B cell (primary cell): ENCODE measurements at places on chromosomes 13 and 19. TPM values are rescaled to one million over a fixed set of nuclear protein-coding genes. Genes with fewer than 3 reads are reported as not detected.

The KLF16 gene
- 43.5 and 49.0 TPM in 2 replicates for polyA plus RNA-seq

DNA sequence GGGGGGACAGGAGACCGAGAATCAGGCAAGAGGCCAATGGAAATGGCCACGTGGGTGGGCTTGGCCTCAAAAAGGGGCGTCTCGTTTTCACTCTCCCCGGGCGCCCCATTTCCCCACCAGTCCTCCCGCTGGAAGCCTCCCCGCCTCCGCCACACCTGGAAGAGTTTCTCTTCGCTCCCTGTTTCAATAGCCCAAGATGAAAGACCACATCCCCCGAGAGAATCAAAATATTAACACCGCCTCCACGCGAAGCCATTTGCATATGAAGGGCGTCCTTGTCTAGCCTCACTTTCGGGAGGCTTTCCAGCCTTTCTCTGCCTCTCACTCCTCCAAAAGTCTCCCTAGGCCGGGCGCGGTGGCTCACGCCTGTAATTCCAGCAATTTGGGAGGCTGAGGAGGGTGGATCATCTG, 691 bp upstream of the OLFM2 start:
- peaks cover 22% of the 10 kb centered on the region for H3K4me1 ChIP-seq
- no peak overlapping the region for H3K27ac ChIP-seq
- no peak overlapping the region for H3K4me3 ChIP-seq
- H3K36me3 ChIP-seq: no peaks in the 10 kb centered on the region
- DNase-seq: no peak

The MAMSTR gene
- polyA plus RNA-seq: 0.17 and 0.60 TPM in 2 replicates

GRCh38 chr13:80029170-80029569, 311.8 kb downstream of the SPRY2 start:
- no peaks in the 10 kb centered on the region for H3K4me1 ChIP-seq
- H3K36me3 ChIP-seq: no peaks in the 10 kb centered on the region
- H3K27me3 ChIP-seq: no peaks in the 10 kb centered on the region
- H3K4me3 ChIP-seq: no peak overlapping the region
- no peak overlapping the region for H3K27ac ChIP-seq

- DNase-seq: no peak
- no peaks in the 10 kb centered on the region for H3K36me3 ChIP-seq
- peaks cover 18% of the 10 kb centered on the region for H3K27me3 ChIP-seq
- H3K4me3 ChIP-seq: peak overlapping the region; percentile 26
Observed at GRCh38 chr19:19169236-19170052, 619 bp downstream of the MEF2B start.

DNA sequence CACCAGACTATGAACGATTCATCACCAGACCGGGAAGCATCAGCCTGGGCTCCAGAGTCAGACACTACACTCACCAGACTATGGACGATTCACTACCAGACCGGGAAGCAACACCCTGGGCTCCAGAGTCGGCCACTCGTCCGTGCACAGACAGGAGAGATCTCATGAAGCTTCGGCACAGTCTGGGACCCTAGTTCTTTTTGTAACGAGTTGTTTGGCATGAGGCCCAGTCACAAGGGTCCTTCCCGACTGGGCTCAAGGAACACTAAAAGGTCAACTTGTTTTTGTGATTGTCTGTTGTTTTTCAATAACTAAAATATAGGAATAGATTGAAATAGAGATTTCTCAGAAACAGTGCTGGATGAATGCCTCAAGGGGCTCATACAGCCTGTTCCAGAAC, 1141.6 kb upstream of the MIR17HG start:
- H3K27ac ChIP-seq: no peak overlapping the region
- no peaks in the 10 kb centered on the region for H3K36me3 ChIP-seq
- no peaks in the 10 kb centered on the region for H3K27me3 ChIP-seq
- H3K4me1 ChIP-seq: no peaks in the 10 kb centered on the region

The ZNF780B gene
- 5.2 and 8.5 TPM in 2 replicates for polyA plus RNA-seq

- no peaks in the 10 kb centered on the region for H3K4me1 ChIP-seq
- no peak for DNase-seq
- H3K36me3 ChIP-seq: no peaks in the 10 kb centered on the region
Observed at GRCh38 chr19:21789466-21790085, 22.2 kb upstream of the ZNF100 start.

GRCh38 chr13:110872768-110873638, 41.9 kb downstream of the ANKRD10 start:
- H3K27ac ChIP-seq: no peak overlapping the region
- DNase-seq: no peak
- peaks cover 18% of the 10 kb centered on the region for H3K4me1 ChIP-seq
- no peaks in the 10 kb centered on the region for H3K36me3 ChIP-seq
- peaks cover 42% of the 10 kb centered on the region for H3K27me3 ChIP-seq

The SMARCA4 gene
- 44.9 and 49.7 TPM in 2 replicates for polyA plus RNA-seq

The ZNF570 gene
- 1.9 and 4.7 TPM in 2 replicates for polyA plus RNA-seq
